Transverse colon (tissue), 4 donors: ENCODE measurements at places on chromosomes 3 and 15. TPM values are rescaled to one million over a fixed set of nuclear protein-coding genes. Genes with fewer than 3 reads are reported as not detected.

The GOLGA8J gene
- not detected for total RNA-seq

The TRIM69 gene
- total RNA-seq = 12.6 TPM

The SLC22A13 gene
- 0.60 TPM for total RNA-seq

The SKOR1 gene
- total RNA-seq = 0.27 TPM

The MORC1 gene
- total RNA-seq = 0.16 TPM

The ACKR2 gene
- total RNA-seq = 1.4 TPM

The TMEM108 gene
- 0.14 TPM for total RNA-seq

The CCRL2 gene
- 12.5 TPM for total RNA-seq
